Stimulated activated CD4-positive, alpha-beta T cell treated with anti-CD3 and anti-CD28 coated beads, TNF-alpha, amount 100 ng/mL, for 4 hours (primary cell): ENCODE measurements at places on chromosomes 7 and 10.

DNA sequence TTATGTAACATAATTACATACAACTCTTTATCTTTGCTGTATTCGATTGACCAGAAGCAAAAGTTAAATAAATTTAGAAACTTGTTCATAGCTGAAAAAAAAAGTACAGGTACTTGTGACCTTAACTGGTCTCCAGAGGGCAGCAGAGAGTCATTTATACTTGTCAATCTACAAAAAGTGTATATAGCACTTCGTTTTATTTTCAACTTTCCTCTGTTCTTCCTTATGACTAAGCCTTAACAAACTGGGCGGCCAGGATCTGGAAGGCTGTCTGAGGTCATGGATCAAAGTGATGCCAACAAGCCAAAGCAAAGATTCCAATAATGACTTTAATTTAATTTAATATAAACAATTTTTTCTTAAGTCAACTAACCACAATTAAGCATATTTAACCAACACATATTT, 29.8 kb downstream of the C10orf67 start:
- no peak for DNase-seq

DNA sequence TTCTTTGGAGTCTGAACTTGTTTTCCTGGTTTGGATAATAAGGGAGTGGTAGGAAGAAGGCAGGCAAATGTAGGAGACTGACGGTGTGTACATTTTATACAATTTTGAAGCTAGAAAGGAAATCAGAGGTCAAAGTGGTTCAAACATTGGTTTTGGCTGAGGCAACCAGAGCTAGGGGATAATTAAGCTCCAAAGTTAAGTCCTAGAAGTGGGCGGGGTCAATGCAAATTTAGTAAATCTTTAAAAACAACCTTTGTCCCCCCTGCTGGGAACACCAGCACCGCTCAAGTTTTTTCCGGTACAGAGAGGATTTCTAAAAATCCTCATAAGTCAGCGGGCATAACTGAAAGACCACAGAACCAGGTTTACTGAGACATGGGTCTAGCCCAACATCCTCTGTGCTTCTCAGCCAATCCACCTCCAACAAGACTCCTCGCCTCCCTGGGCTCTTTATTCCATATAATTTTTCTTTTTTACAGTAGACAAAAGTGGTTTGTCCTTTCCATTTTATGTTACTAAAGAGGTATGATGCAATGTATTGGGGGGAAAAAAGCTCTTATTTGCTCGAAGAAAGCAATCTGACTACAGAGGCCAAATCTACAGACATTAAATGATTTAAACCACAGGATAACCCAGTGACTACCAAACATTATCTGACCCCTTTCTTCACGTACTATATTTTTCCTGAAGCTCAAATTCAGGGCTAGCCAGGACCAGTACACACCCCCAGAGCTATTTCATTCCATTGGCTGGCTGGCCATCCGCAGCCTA, 1.6 kb downstream of the GLUD1 start:
- no peak for DNase-seq

- no peak for DNase-seq
These were observed 24.4 kb downstream of the TACC2 start for GRCh38 chr10:122013311-122013780.

GRCh38 chr7:155205368-155206317, 92.0 kb upstream of the INSIG1 start:
- peak; percentile 78 for DNase-seq

DNA sequence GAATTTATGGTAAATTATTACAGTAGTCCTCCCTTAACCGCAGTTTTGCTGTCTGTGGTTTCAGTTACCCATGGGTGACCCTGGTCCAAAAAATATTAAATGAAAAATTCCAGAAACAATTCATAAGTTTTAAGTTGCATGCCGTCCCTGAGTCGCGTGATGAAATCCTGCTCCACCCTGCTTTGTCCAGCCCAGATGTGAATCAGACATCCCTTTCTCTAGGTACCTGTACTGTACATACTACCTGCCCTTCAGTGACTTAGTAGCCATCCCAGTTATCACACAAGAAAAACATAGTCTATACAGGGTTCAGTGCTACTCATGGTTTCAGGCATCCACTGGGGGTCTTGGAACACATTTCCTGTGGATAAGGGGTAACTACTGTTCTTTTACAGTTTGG, 20.5 kb upstream of the RHEB start:
- DNase-seq = no peak

DNA sequence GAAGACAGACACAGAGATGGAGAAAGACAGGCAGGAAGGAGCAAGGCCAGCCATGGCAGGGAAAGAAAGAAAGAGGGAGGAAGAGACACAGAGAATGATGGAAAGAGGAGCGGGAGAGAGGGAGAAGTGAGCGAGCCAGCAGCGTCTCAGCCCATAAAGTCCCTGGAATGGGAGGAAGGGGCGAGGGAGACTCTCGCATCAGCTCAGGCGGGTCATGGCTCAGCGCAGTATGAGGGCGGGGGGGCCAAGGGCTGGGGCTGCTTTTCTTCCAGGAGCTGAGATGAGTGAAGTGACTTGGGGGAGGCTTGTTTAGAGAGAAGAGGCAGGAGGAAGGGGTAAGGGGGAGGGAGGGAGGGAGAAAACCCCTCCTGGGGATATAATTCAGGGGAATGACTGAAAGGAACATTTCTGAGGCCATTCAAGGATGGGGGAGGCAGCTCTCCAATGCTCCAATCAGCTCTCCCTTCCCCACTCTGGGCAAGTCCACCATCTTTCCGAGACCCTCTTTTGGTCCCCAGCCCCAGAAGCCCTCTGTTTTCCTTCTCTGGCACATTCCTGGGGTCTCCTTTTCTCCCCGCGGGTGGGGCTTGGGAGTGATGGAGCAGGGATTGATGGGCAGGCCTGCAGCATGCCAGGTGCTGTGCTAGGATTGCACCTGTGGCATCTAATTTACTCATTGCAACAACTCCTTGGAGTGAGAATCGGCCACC, 87.9 kb downstream of the HIF1AN start:
- DNase-seq = no peak

DNA sequence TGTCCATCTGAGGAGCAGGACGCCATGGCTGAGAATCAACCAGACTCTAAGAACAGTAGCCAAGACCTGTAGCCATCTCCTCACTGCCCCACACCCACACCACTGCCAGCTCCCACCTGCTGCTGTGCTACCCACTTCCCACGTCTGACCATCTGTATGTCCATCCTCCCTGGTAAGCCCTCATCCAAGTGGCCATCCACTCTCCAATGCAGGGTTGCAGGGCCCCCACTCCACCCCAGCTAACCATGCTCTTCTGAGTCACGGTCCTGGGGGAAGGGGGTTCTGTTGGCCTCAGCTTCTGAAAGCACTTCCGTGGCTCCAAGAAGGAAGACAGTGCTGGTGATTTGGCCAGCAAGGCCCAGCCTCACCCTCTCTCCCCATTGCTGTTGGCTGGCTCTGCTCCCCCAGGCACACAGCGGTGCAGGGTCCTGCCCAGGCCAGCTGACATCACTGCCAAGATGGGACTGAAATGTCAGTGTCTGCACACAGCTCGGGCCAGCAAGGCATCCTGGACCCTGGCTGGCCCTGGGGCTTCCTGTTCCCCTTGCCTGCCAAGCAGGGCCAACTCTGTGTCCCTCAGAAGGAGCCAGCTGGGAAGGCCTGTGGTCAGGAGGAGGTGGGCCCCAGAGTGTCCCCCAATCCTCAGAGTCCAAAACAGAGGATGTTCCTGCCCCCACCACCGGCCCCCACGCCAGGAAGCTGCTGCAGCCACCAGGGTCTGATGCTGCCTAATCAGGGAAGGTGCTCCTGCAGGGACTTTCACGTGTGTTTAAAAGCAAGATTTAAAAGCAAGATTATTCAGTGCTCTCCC, 17.5 kb downstream of the RASGEF1A start:
- DNase-seq = no peak

GRCh38 chr7:716636-717035, 9.9 kb upstream of the DNAAF5 start:
- no peak for DNase-seq

DNA sequence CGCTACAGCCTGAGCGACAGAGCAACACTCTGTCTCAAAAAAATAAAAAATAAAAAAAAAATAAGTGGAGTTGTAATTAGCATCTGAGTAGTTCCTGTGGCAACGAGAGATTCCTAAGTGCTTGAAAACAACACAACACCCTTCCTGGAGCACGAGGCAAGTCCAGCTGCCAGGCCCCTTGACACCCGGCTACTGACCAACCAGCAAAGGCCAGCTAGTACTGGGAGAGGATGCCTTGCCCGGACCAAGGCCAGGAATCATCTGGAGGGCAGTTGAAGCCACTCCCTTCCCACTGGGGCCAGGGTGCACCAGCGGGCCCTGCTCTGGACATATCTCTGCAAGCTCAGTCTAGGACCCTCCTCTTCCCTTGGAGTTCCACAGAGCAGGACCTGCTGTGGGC, 536 bp downstream of the C10orf105 start:
- no peak for DNase-seq

DNA sequence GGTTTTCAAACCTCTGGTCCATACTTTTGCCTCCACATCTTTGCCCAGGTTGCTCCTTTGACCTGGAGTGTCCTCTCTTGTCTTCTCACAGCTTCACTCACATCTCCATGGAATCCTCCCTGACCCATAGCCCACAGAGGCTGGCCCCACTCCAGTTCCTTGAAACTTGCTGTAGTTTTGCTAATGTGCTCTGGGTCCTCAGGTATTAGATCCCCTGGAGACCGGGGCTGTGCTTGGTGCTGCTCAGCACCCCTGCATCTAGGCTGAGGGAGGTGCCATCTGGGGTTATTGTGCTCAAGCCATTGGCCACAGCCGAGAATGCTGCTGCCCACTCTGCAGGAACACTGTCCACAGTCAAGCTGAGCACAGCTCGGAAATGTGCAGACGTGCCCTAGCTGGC, 16.5 kb downstream of the KNDC1 start:
- DNase-seq = no peak

DNA sequence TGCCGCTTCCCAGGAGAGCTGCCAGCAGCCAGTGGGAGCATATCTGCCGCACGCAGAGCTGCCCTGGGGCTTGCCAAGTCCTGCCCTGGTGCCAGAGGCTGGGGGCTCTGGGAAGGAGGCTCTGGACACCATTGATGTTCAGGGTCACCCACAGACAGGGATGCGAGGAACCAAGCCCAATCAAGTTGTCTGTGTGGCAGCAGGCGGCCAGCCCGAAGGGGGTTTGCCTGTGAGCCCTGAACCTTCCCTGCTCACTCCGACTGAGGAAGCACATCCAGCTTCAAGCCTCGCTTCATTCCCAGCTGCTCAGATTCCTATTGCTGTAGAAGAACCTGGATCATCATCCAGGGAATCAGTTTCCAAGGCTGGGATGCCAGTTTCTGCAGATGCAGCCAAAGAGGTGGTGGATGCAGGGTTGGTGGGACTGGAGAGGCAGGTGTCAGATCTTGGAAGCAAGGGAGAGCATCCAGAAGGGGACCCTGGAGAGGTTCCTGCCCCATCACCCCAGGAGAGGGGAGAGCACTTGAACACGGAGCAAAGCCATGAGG, 94.6 kb downstream of the TACC2 start:
- DNase-seq = no peak

- no peak for DNase-seq
These were observed 28.0 kb upstream of the HABP2 start for GRCh38 chr10:113524539-113525490.

- no peak for DNase-seq
These were observed 609 bp downstream of the KLRG2 start for GRCh38 chr7:139482662-139483466.

DNA sequence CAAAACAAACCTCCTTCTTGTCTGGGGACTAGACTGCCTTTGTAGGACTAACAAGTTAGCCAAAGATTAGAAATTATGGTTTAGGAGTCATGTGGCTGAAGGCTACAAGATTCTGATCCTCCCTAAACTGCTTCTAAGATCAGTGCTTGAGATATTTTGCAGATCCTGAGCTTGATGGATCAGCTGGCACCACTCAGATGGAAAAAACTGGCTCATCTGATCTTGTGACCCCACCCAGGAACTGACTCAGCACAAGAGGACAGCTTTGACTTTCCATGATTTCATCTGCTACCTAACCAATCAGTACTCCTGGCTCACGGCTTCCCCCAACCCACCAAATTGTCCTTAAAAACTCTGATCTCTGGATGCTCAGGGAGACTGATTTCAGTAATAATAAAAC, 271.5 kb upstream of the TAC1 start:
- DNase-seq = no peak

- DNase-seq = no peak
These were observed 66.7 kb upstream of the ZNF32 start for GRCh38 chr10:43715334-43715733.

DNA sequence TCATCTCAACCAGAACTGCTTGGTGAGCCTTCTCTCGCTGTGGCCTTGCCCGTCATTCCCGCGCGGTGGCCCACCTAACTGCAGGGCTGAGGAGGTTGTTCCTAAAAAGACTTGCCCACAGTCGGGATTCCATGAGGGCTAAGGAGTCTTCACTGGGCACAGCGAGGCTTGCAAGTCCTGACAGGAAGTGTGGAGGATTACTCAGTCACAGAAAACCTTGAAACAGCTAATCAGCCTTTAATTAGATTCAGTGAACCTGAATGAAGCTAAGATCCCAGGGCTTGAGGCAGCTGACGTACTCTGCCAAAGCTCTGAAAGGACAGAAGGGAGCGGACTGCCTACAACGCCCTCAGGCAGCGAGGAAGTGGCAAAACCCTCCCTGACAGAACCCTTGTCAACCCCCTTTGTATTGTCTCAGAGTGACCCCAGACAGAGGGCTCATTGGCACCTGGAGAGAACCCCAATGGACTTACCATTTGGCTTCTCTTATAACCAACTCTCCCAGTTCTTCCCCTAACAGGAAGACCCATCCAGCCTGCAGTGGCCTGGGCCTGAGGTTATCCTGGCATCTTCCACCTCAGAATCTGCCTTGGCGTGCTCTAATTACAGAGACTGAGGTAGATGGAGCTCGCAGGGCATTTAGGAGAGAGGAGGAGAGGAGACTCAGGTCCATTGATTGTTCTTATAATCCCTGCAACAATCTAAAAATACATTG, 2.5 kb upstream of the LAMB4 start:
- no peak for DNase-seq

- no peak for DNase-seq
These were observed 74.9 kb downstream of the VWC2 start for GRCh38 chr7:49848211-49848841.

DNA sequence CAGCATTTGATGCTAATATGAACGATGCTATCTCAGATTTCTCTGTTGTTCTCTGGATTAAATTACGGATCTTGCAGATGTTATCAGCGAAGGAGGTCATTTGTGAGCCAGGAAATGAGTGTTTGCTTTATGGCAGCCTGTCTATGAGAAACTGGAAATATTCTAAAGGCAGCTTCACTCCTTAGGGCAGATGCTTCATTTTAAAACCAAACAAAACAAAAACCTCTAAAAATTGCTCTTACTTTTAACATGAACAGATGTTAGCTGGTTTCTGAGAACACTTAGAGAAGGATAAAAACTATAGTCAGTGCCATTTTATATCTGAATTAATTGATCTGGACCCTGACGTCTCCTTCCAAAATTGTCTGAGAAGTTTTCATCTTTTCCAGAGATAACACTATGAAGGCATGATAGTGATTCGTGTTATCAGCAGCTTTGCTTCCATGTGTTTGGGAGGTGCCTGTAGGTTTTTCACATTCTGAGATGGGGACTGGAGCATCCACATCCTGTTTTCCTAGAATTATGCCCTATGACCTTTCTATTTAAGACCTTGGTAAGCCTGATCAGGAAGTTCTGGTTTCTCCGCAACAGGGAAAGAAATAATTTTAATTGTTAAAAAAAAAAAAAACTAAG, 53.1 kb downstream of the CPED1 start:
- no peak for DNase-seq
